ENCODE measurements at places on chromosomes 2 and 18.
A peak's percentile ranks its signal among the peaks of the same experiment; 100 is the strongest.

GRCh38 chr18:10579079-10579867 lies 53.4 kb downstream of the NAPG start:
- DNase-seq: no peak

DNA sequence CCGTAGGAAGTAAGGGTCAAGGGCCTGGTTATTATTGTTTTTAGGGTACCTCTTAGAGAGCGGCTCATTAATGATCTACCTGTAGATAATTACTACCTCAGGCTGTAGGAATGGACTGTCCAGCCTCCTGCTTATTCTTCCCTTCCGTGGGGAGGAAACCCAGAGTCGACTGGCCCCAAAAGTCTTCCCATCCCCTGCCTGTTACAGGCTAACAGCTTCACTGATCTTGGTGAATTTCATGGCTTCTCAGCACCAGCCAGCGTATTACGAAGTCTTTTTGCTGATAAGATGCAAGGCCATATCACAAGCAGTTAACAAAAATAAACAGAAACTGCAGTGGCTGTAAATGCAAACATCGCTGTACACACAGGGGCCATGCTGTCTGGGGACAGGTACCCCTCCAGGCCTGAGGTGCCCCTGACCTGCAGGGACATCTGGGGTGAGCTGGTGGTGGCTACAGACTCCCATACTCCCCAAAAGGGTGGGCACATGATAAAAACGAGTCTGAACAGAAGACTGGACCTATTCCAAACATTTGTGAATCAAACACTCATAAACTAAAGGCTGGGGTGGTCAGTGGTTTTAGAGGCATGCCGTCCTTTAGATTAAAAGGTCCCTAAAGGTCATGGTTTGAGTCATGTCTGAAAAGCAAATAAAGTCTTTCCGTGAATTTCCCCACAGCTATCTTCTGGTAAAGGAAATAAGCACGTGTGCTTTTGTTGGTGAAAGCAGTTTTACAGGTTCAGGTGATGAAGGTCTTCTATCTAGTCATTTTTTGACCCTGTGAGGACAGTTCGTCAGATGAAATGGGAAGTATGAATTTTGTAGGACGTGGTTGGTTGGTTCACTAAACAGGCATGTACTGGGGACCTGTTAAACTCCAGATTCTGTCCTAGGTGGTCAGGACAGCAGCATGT lies 36.7 kb downstream of the TTC39C start:
- DNase-seq: peak; percentile 49

DNA sequence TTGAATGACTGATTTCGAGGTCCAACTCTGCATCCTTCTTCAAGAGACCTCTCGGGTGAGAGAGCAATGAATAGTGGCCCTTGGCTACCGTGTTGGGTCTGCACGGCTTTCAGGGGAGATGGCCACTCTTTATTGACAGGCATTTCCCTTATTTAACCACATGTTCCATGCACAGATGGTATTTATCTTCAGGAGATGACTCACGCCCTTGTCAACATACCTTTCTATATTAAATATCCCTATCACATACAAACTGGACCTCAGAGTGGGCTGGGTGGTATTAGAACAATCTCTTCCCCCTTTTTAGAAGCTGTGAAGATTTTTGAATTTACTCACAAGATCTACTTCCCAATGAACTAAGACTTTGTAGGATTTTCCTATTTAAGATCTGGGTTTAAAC lies 109.6 kb upstream of the CDC42EP3 start:
- DNase-seq: no peak

- no peak for DNase-seq
Observed at GRCh38 chr18:8635087-8635486, 25.9 kb downstream of the RAB12 start.

- DNase-seq: no peak
Observed at GRCh38 chr2:233029321-233029720, 3.2 kb upstream of the NEU2 start.

GRCh38 chr2:16661936-16662839 lies 3.4 kb downstream of the CYRIA start:
- no peak for DNase-seq

GRCh38 chr18:76558881-76559667 lies 64.0 kb upstream of the ZNF516 start:
- DNase-seq: no peak

- DNase-seq: no peak
Observed at GRCh38 chr18:32910694-32911296, 138.0 kb upstream of the KLHL14 start.

GRCh38 chr2:176574484-176575236 lies 305.4 kb downstream of the MTX2 start:
- no peak for DNase-seq

- no peak for DNase-seq
Observed at GRCh38 chr2:120963997-120964705, 228.5 kb downstream of the GLI2 start.

- no peak for DNase-seq
Observed at GRCh38 chr2:133732982-133733900, 165.0 kb upstream of the NCKAP5 start.

DNA sequence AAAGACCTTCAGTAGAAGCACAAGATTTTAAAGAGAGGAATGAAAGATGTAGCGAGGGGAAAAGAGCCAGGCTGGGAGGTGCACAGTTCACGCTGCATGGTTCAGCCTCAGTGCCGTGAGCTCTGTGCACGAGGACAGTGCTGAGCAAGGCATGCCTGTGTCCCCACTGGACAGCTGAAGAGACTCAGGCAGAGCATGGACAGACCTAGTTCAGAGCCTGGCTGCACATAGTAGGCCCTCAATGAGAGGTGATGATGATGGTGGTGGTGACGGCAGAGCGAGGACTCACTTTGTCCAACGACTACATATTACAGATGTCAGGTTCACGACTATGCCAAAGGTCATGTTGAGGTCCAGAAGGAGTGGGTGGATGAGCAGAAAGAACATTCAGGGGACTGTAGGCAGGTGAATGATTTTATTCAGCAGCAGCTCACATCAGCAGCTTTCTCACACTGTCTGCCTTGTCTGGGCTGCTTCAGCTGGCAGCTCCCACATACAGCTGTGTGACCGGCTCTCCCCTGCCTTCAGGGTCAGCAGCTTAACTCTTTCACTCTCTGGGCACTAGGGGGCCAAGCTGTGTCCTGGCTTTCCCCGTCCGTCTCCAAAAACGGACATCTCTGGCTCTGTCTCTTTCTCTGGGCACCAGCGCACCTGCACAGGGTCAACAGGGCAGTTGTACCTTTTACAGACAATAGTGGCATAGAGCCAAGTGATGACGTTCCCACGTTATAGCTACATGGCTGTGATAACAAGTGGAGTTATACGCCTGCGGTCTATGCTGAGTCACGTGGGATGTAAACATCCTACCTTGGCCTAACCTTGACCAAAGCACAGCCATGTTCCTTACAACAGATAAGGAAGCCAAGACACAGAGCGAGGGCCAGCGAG lies 128.8 kb upstream of the MSH6 start:
- no peak for DNase-seq

GRCh38 chr2:231394211-231395141 lies 1.0 kb upstream of the B3GNT7 start:
- peak; percentile 67 for DNase-seq

DNA sequence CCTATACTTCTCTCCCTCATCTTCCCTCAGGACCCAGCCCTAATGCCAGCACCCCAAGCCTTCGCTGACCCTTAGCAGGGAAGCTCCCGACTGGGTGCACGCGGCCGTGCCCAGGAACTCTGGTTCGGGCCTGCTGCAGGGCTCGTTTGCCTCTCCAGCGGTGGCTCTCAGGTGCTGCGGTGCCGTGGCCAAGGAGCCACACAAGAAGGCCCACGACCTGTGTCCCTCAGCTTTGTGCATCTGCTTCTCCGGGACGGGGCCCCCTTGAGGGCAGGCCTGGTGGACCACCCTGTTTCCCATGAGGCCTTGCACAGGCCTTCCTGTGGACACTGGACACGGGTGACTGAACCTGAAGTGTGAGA lies 17.7 kb downstream of the BOK start:
- no peak for DNase-seq

GRCh38 chr18:50281295-50281971 lies at the start of gene MBD1:
Gene MBD1, minus strand, starts transcription at chr18:50281523. Its CDS starts 1,531 bp downstream, at chr18:50279992.
- peak; percentile 98 for DNase-seq

DNA sequence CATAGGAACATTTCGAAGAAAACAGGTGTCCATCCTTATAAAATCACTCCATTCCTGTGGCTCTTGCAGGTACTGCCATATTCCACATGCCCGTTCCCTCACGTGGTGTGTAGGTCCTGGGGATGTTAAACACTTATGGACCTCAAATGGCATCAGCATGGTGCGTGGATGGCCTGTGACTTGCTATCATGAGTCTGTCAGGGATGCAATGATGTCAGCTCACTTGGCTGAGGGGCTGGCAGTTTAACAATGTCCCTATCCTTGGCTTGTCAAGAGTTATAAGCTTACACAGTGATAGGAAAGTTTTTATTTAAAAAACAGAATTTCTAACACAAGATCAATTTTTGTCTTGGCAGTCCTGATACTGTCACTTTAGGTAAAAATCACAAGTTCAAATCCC lies 28.8 kb downstream of the MAIP1 start:
- DNase-seq: no peak

DNA sequence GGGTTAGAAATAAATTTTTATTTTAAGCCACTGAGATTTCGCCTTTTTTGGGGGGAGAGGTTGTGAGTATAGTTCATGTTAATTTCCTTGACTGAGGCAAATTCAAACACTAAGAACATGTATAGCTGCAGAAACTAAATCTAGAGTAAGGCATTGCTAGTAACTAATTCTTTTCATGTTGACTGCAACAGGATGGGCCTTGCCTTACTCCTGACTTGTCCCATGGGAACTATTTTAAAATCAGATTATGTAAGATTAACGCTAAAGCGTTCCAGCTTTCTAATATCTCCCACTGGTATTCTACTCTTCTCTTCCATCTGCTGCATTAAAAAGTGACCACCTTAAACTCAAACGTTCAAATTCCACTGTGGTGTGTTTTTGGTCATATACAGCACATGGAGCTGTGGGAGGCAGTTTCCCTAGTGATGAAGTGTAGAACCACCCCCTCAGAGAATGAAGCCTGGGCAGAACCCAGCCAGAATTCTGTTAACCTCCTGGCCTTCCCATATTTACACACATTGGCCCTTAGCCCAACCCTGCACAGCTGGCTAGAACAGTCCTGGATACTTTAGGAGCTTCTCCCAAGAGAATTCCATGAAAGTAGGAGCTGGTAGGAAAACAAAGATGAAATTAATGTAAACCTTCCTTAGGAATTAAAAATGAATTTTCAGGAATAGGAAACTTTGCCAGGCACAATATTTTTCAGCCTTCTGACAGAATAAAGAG lies 687.8 kb downstream of the SLC4A3 start:
- no peak for DNase-seq

DNA sequence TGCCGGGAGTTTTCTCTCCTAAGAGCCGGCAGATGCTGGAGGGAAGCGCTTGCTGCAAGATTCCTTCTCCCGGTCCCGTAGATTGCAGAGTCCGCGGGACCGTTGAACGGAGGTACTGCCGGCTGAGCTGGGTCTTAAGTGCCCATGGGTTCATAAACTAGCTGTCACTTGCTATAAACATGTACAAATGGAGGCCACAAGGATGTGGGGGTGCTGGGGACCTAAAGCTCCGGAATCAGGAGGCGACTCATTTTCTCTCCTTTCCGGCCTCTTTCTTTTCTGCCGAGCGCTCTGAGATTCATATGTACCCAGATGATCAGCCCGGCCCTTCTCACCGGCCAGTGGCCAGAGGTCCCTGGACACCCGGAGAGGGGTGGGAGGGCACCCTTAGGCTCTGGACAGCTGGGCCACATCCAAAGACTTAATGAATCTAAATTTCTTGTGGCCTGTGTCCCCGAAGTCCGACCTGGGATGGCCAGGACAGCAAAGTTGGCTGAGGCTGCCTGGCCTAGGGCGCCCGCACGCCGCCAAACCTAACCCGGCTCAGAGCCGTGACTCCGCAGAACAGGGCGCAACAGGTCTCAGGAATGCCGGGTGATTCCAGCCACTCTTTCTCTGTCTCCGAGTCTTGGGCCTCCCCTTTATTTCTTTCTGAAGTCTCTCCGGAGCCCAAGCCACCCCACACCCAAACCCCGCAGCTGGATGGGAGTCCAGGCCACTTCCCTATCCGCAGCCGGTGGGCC lies 2.4 kb upstream of the PAX3 start:
- DNase-seq: no peak

DNA sequence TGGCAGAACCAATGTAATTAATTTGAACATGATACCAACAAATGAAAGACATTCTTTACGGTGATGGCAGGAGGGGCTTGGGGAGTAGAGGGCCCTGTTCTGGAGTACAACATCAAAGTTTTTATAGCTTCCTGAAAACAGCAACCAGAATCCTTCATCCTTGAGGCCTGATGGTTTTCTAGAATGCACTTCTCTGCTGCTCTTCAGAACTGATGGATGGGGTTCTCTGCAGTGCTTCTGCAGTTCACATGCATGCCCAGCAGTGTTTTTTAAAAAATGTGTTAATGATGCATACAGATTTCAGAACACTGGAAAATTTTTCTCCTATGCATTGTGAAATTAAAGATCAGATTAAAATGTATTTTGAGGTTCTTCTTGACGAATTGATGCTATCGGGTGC lies 2.5 kb downstream of the LTBP1 start:
- no peak for DNase-seq

GRCh38 chr2:105125920-105126319 lies 88.1 kb downstream of the MRPS9 start:
- DNase-seq: no peak

GRCh38 chr2:134392442-134393074 lies 138.7 kb downstream of the MGAT5 start:
- DNase-seq: no peak

Data from stimulated activated naive B cell treated with anti-CD40 and anti-IgM and Interleukin-4, amounts not matched to agents 10 μg/mL and 1 μg/mL and 100 μg/mL, for 72 hours (primary cell).